T-helper 2 cell (primary cell): ENCODE measurements at places on chromosomes 2 and 18.
A peak's percentile ranks its signal among the peaks of the same experiment; 100 is the strongest.

DNA sequence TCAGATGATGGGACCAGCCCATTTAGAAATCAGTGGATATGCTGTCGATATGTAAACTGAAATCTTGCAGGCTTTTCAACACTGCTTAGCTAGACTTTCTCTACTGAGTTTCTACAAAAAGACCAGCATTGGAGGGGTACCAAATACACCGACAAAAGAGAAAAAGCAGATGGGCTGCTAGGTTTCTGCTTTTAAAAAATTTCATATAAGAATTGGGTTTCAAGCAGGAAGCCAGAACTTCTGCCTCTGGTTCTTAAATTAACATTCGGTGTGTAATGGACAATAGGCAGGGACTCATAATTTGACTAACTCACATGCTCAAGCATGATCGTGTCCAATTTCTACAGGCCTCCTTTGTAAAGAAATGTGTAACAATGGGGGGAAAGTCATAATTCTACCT is 3.1 kb downstream of the ARL4C start:
- no peak for DNase-seq

- DNase-seq, result no peak
These were observed 151.1 kb upstream of the MSH6 start for GRCh38 chr2:47631792-47632398.

DNA sequence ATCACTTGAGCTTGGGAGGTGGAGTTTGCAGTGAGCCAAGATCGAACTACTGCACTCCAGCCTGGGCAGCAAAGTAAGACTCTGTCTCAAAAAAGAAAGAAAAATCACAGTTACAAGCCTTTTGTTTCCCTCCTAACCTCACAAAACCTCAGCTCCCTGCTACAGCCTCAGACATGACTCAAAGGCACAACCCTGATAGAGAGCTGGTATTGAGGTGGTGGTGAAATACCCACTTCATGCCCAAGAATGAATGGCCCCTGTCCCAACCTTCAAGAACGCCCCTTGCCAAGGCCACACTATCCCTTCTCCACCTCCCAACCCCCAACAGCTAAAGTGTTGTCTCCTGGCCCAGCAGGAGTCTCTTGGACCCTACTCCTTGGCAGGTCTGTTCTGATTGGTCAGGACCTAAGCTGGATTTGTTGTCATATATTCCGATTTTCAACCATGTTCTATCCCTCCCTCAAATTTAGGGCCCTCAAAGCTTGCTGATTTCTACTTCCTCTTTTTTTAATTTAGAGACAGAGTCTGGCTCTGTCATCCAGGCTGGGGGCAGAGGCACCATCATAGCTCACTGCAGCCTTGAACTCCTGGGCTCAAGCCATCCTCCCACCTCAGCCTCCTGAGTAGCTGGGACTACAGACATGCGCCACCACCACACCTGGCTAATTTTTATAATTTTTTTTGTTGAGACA is 61.9 kb upstream of the BZW1 start:
- DNase-seq, result no peak

DNA sequence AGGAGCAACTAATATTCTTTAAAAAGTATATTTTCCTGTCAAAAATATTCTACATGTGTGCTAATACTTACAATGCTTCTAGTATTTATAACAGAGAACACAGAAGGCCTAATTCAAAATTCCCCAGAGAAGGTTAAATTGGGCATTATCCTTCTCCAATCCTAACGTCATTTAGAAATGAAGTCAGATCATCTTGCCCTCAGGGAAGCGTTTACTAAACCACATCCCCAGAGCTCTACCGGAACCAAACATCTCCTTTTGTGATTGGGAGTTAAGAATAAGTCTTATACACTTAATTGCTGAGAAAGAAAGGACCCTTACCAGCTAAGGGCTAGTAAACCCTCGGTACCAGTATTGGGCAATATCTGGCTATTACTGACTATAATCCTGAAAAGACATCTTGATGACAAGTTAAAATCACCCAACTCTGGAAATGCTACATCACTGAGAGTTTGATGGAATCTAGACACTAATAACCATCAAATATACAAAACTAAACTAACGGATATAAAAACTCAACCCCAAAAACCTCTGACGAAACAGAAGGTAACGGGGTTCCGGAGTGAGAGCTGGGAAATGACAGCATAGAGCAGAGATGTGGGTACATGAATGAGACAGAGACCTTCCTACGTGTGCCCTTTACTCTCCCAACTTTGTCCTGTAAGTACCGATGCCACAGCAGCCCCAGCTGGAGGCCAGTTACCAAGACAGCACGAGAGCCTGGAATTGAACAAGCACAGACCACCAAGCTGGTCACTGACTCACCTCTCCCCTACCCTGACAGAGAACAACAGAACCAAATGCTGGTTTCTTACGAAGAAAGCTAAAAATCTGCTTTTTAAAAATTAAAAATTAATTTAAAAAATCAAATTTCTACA is 35.0 kb downstream of the WDSUB1 start:
- DNase-seq, result no peak

DNA sequence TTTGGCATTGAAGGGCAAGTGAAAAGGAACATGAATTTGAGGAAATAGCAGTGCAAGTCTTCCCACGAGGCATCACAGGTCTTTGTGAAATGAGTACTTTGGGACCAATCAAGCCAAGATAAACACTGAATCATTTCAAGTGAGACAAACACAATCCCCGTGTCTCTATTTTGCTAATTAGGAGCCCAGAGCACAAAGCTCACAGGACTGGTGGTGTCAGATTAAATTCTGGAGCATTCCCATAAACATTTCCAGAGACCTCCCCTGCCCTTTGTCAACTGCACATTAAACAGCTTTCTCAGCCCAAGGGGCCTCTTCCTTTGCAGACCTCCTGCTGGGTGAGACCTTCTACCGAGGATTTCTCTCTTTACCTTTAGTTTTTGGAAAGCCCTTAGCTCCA is 50.7 kb downstream of the DAPL1 start:
- DNase-seq, result no peak

- no peak for DNase-seq
These were observed 124.8 kb upstream of the NYAP2 start for GRCh38 chr2:225274751-225275150.

DNA sequence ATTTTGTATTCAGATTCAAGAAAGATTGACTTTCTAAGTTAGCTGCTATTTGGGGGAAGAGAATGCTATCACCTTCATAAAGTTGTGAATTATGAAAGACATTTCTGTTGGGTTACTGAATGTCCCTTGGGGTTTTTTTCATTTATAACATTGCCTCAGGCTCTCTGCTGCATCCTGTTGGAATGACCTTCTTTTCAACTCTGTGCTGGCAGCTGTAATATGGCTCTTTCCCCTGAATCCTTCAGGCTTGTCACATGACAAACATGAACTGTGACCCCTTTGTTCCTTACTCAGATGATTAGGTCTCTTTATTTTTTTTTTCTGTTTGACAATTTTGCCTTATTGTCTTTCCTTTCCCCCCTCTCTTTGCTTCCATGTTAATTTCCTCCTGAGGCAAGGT is 159.8 kb downstream of the TAF4B start:
- no peak for DNase-seq

- no peak for DNase-seq
These were observed 72.6 kb downstream of the NRP2 start for GRCh38 chr2:205754924-205755321.

GRCh38 chr2:122186761-122187222 is 431.3 kb downstream of the TSN start:
- no peak for DNase-seq

- DNase-seq, result no peak
These were observed 828 bp downstream of the CIB4 start for GRCh38 chr2:26640331-26640745.

DNA sequence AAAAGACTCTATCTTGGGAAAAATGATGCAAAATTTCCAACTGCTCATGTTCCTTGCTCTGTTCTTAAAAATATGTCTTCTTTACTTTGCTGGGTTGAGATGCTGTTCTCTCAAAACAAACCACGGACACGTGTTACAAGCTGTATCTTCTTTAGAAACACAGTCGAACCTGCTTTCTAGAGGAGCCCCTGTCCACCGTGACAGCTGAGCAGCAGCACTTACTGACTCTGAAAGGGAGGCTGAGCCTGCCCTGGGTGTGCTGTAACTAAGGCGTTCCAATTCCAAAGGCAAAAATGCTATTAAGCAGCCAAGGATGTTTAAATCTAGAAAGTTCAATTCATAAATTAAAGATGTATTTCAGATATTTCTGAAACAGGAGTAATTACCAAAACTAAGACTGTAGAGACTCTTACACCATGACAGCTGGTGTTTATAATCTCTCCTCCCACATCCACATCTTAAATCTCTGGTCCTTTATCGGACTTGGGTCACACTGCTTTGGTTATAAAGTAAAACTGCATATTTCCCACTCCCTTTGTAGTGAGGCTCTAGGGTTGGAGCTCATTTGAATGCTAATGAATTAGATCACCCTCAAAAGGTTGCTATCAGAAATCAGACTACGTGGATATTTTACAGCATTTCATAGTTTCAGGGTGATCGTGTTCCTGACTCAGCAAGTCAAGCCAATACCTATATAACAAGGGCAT is 281.2 kb upstream of the LYPD1 start:
- no peak for DNase-seq

GRCh38 chr2:108958002-108958401 is 31.0 kb downstream of the EDAR start:
- DNase-seq, result no peak

GRCh38 chr2:202429164-202429980 is 53.2 kb downstream of the BMPR2 start:
- no peak for DNase-seq

GRCh38 chr18:58860747-58861231 is 3.9 kb upstream of the ZNF532 start:
- no peak for DNase-seq

DNA sequence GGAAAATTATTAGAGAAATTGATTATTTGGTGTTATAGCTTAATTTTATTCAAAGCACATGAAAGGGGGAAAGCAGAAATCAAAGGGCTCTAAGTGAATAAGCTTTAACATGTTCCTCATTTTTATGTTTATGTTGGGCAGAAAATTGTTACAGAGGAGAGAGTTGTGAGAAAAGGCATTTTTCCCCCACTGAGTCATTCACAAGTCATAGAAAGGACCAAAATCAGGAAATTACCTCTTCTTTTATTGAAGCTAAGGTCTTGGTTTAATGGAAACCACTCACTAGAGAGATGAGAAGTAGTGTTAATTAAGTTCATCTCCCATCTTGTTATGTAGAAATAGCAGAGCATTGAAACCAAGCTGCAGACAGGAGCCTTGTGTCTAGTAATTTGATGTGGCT is 175.3 kb upstream of the THUMPD2 start:
- DNase-seq, result no peak

GRCh38 chr2:48589170-48589767 is 28.4 kb upstream of the GTF2A1L start:
- no peak for DNase-seq

GRCh38 chr2:1014802-1015201 is 64.2 kb downstream of the SNTG2 start:
- no peak for DNase-seq

DNA sequence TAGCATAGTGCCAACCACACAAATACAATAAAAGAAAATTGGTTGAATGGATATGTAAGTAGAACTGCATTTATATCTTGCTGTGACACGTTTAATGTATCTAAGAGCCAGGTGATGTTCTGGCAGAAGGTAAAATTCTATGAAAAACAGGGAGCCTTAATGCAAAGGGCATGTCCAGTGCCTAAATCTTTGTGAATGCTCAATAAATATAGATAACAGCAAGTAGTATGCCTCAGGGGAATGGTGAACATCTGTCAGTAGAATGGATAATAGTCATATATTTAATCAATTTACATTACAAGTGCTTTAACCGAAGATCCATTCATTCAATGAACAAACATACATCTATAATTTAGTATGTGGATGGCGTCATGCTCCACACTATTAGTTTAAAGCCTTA is 43.7 kb upstream of the NYAP2 start:
- no peak for DNase-seq

GRCh38 chr2:173446722-173447121 is 92.0 kb downstream of the CDCA7 start:
- DNase-seq, result no peak

GRCh38 chr2:173750353-173750801 is 214.8 kb downstream of the SP3 start:
- DNase-seq, result no peak

- no peak for DNase-seq
These were observed 101.0 kb downstream of the VIT start for GRCh38 chr2:36797324-36798070.

GRCh38 chr2:176931588-176932563 is 280.7 kb upstream of the HNRNPA3 start:
- no peak for DNase-seq

DNA sequence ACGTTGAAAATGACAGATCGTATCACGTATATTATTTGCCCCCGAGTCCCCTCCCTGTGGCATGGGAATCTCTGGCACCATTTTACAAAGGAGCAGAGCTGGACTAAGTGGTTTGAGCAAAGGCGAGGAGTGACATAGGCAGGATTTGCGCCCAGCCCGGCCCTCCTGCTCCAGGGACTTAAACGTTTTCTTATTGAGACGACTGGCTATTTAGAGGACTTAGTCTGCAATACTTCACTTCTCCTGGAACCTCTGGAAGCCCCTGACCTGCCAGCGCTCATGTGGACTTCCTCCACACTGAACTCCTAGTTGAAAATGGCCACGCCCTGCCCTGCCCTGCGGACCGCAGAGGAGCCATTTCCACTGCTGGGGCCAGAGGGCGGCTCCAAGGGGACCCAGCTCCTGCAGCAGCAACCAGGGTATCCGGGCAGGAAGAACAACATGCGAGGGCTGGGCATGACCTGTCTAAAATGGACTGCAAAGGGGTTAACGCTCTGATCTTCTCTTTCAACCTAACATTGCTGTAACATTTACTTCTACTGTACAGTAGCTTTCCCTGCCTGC is 690.7 kb downstream of the LRP1B start:
- no peak for DNase-seq

GRCh38 chr2:36360834-36361233 is 5.3 kb downstream of the CRIM1 start:
- DNase-seq, result no peak

GRCh38 chr2:241154915-241155314 is 4.6 kb downstream of the PPP1R7 start:
- no peak for DNase-seq

DNA sequence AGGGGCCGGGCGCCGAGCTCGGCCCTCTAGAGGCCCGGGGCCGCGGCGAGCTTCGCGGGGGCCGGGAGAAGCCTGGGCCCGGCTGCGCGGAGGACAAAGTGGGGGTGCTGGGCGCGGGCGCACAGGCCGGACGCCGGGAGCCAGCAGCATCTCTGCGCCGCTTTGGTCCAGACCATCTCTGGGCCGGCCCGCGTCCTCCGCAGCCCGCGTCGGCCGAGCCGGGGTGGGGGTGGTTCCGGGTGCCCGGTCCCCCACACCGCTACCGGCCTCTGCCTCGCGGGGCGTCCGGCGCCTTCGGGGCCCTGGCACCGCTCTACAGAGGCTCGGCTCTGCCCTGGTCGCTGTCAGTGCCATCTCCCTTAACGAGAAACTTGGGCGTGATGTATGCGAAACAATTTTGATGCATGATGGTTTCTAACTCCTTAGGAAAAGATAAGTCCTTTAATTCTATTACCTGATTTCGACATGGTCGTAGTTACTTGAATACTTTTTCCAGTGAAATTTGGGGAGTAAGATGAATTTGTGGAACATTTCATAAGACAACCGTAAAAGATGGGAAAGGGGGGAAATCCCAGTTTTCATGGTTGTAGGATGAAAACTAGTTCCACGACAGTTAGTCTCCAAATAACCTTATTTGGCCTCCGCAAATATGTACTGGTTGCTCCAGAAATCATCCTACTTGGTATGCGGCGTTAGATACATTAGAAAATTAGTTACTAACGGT is 562 bp downstream of the TWSG1 start:
- peak; percentile 12 for DNase-seq

GRCh38 chr2:22756276-22757043 is 628.5 kb upstream of the KLHL29 start:
- DNase-seq, result no peak

- no peak for DNase-seq
These were observed 64.2 kb downstream of the SCG2 start for GRCh38 chr2:223537651-223538601.
